ENCODE measurements at places on chromosomes 7 and 10.

DNA sequence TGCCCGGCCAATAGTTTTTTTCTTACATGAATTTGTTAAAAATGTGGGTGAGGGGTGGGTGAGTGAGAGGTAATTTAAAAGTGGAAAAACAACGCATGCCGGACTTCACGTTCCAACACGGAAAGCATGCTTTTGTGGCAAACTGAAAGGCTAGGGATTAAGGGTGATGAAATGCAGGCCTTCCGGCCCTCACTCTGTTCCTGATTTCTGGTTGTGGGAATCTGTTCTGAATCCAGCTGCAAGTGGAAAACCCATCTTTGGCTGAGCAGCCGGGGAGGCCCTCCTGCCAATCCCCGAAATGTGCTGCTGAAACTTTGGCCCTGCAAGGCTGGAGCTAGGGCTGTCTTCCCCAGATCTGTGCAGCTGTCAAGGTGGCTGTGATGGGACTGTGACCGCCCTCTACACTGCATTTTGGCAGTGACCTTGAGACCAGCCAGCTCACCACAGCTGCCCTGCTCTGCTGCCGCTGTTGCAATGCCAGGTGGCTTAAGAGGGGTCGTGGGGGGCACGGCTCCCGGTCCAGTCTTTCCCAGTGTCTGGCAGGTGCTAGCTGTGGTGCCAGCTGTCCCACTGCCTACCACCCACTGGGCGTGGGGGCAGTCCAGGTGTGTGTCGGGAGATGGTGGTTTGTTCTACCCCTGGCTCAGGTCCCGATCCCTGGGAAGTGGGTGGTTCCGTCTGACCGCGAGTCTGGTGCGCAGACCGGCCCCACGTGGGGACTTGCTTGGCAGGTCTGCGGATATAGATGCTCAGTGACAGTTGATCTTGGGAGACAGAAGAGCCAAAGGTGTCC, 39.0 kb downstream of the TET1 start:
- peak; percentile 47 for DNase-seq

DNA sequence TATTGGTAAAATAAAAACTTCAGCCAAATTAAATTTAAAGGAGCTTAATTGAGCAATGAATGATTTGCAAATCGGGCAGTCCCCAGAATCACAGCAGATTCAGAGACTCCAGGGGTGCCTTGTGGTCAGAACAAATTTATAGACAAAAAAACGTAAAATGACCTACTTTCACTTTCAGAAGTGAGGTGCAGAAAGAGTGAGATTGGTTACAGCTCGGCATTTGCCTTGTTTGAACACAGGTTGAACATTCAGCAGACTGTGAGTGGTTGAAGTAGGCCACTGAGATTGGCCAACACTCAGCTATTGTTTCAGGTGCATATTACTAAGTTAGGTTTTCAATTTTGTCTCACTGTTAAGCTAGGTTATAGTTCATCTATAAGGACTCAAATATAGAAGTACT, 153.4 kb downstream of the BICC1 start:
- no peak for DNase-seq

- DNase-seq = no peak
These were observed 119.8 kb downstream of the GLI3 start for GRCh38 chr7:42117201-42117600.

DNA sequence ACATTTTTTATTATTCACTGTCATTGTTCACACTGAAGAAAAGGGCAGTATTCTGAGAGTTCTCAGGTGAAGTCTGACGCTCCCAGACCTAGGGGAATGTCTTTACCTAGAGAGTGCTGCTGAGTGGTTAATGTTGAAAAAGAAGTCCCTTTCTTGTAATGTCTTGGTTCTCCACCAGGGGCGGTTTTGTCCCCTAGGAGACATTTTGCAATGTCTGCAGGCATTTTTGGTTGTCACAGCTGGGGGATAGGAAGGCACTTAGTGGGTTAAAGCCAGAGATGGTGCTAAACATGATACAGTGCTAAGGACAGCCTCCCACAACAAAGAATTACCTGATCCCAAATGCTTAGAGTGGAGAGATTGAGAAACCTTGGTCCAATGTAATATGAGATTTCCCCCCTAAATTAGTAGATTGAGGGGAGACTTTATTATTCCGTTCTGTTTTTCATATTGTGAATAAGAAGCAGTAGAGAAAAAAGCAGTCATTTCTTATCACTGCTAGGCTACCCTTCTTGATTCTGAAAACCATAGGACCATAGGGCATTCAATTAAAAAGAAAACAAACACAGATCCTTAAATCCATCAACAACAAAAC, 13.1 kb downstream of the UMAD1 start:
- DNase-seq = no peak

DNA sequence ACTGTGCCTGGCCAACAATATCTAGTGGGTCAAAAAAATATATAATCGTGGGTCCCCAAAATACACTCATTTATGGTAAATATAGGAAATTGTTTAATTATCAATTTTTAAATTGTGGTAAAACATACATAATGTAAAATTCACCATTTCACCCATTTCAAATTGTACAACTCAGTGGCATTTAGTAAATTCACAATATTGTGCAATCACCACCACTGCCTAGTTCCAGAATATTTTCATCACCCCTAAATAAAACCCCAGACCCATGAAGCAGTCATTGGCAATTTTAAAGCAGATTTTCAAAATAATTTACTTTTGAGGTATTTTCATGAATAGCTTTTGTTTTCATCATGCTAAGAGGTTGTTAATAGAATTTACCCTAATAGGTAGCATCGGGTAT, 10.2 kb downstream of the BLNK start:
- no peak for DNase-seq
